ENCODE measurements at places on chromosomes 1 and 21.

- DNase-seq: peak; percentile 82
Measured at GRCh38 chr21:42063571-42064521, 7.3 kb upstream of the UMODL1 start.

GRCh38 chr1:206635978-206636345, 626 bp downstream of the DYRK3 start:
- peak; percentile 21 for DNase-seq

GRCh38 chr1:34354367-34354766, 177.7 kb downstream of the C1orf94 start:
- DNase-seq: no peak

DNA sequence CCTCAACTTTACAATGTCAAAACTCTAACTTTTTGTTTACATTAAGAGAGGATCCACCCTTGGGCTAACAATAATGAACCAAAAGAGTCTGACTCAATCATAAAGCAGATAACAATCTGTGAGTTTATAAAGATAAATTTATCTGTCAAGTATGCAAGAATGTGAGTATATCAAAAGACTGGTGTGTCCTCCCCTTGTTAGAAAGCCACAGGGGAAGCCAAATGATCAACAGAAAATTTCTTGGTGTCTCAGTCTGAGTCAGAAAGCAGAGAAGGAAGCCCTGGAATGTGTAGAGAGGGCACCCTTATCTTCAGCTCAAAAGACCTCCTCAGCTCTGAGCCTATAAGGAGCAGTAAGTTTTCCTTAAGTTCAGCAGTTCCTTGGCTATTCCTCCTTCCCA, 13.9 kb upstream of the PDIK1L start:
- no peak for DNase-seq

DNA sequence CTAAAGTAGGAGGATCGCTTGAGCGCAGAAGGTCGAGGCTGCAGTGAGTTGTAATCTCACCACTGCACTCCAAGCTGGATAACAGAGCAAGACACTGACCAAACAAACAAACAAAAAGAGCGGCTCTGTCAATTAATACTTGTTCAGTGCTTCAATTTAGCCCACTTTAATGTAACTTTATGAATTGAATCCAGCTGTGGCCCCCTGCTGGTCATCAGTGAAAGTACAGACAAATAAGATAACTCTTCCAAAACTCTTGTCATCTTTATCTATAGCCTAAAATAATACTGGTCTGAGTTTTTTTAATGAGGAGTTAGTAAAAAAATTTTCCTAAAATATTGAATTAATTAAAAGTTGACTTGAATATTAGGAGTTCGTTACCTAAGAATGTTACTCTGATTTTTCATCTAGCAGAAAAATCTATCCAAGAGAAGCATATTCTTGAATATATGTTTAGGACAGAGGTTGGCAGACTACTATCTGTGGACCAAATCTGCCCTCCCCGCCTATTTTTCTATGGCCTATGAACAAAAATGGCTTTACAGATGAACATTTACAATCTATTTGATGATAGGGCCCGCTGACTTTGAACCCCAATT, 26.1 kb downstream of the ATP5PF start:
- DNase-seq: peak; percentile 60

GRCh38 chr1:203480525-203481084, 5.0 kb downstream of the PRELP start:
- DNase-seq: peak; percentile 49

GRCh38 chr1:230226007-230226800, 159.2 kb downstream of the GALNT2 start:
- DNase-seq: no peak

DNA sequence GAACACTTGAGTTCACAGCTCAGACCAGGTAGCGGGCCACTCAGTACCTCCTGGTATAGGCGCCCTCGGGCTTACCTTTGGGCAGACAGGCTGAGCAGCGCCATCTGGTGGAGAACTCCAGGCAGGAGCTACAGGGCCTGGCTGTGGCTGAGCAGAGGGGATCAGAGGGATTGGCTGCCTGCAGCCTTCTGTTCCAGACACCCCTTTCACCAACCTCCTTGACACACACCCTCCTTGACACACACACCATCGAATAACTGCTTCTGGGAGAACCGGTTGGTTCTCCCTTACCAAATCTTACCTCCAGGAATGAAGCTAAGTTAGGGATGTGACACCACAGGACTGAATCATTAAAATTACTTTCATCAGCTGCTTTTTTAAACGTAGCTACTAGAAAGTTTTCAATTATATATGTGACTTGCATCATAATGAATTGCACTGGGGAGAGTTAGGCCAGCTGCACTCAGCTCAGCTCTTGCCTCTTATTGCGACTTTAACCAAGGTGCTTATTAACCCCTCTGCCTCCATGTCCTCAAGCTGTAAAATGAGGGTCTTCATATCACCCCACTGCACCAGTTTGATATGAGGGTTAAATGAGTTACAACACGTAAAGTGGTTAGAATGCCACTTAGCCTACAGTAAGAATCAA, 6.6 kb downstream of the LIN28A start:
- peak; percentile 92 for DNase-seq

GRCh38 chr1:234920136-234920842, 208.3 kb downstream of the TOMM20 start:
- DNase-seq: no peak

GRCh38 chr1:113887402-113888175, at the start of gene BCL2L15:
Gene BCL2L15, minus strand, starts transcription at chr1:113887581. Its CDS starts 206 bp downstream, at chr1:113887375.
- no peak for DNase-seq
